ENCODE measurements at places on chromosomes 5 and 9. TPM values are rescaled to one million over a fixed set of nuclear protein-coding genes. Genes with fewer than 3 reads are reported as not detected.

SPRY4 gene
- 8.9 TPM for total RNA-seq

DRD1 gene
- total RNA-seq: not detected

TOR4A gene
- 33.9 TPM for total RNA-seq

QRFP gene
- not detected for total RNA-seq

TOR2A gene
- total RNA-seq: 10.1 TPM

SPINK13 gene
- not detected for total RNA-seq

MCCC2 gene
- total RNA-seq: 25.1 TPM

NACC2 gene
- total RNA-seq: 17.1 TPM

UBE2QL1 gene
- total RNA-seq: not detected

CRHBP gene
- total RNA-seq: 0.45 TPM

EIF4EBP3 gene
- 3.9 TPM for total RNA-seq

PROB1 gene
- 1.5 TPM for total RNA-seq

DNAH5 gene
- total RNA-seq: 0.67 TPM

ECSCR gene
- 1.0 TPM for total RNA-seq

BSPRY gene
- total RNA-seq: not detected

TMEM174 gene
- total RNA-seq: not detected

LHX2 gene
- total RNA-seq: 0.15 TPM

GMCL2 gene
- total RNA-seq: not detected

TNFSF15 gene
- total RNA-seq: under 0.01 TPM

SLC25A2 gene
- not detected for total RNA-seq

FRMD3 gene
- total RNA-seq: 0.59 TPM

OR1Q1 gene
- not detected for total RNA-seq
